ENCODE measurements at places on chromosomes 5 and 9.

GRCh38 chr5:76690704-76691466 is 25.0 kb upstream of the F2R start:
- DNase-seq: no peak

- DNase-seq: no peak
Observed at GRCh38 chr9:99057665-99058625, 47.0 kb upstream of the TGFBR1 start.

DNA sequence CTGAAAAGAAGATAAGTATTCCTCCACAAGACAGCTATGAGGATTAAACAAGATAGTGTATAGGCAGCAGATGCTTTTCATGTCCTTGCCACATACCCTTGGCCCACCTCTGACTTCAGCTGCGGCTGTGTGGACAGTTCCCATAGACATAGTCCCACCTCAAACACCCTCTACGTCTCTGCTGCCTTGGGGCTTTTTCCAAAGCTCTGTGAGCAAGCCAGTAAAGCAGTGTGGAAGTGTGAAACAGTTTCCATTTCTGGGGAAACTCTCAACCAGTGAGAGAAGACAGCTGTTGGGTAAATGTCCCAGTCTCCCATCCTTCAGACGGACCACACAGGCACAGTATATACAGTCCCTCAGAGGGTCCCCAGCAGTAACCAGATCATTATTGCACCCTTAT is 125.5 kb downstream of the CDK5RAP2 start:
- no peak for DNase-seq

- no peak for DNase-seq
Observed at GRCh38 chr5:148855249-148856008, 29.0 kb downstream of the ADRB2 start.

DNA sequence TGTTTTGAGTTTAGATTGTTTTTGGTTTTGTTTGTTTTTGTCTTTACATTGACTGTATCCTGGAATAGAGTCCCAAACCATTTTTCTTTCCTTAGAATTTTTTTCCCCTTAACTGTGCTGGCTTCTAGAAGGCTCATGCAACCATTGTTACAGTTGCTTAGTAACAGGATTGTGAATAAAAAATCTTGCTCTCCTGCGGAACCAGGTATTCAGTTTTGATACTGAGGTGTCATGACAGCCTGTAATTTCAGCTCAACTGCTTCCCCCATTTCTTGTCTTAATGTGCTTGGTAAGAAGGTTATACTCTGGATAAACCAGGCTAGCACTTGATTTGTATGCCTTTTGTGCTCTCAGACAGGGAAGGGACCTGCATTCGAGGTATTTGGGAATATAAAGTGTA is 42.1 kb downstream of the FOCAD start:
- DNase-seq: no peak
